ENCODE measurements at places on chromosomes 5 and 9. TPM values are rescaled to one million over a fixed set of nuclear protein-coding genes. Genes with fewer than 3 reads are reported as not detected.

- DNase-seq: no peak
Observed at GRCh38 chr5:84830265-84830664, 445.6 kb upstream of the EDIL3 start.

GRCh38 chr9:98896632-98897031, 47.1 kb upstream of the COL15A1 start:
- no peak for DNase-seq

GRCh38 chr5:2714805-2715204, 36.7 kb downstream of the IRX2 start:
- no peak for DNase-seq

DNA sequence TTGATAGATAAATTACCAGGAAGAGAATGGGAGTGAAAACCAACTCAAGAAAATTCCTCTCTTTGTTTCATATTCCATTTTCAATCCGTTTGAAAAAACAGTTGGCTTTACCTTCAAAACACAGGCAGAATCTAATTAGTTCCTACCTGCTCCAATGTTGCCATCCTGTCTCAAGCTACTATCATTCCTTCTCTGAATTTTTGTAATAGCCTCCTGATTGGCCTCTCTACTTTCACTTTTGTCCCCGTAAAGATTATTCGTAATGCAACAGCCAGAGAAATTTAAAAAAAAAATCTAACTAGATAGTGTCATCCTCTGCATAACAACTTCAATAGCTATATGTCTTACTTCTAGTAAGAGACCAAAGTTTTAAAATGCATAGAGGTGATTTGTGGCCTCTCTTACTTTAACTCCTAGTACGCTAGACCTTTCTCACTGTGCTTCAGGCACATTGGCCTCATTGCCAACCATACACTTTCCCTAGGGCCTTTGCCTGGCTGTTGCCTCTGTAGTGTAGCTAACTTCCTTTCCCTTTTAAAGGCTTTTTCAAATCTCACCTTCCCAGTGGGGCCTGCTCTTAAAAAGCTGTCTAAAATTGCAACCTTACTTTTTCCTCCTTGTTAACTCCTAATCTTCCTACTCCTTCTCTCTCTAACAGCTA, 311.3 kb upstream of the GRIN3A start:
- no peak for DNase-seq

DNA sequence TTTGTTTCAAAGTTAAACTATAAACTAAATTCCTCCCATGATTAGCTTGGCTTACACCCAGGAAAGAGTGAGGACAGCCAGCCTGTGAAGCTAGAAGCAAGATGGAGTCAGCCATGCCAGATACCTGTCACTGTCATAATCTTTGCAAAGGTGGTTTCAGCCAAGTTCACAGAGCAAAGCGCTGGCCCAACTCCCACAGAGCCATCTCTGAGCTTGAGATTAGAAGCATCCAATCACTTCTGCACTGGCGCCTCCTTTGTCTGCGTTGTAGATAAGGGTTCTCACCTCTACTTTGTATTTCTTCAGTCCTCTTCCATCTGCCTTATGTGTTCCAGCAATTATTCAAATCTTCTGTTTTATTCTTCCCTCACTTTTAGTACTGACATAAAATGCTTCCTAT, 119.4 kb upstream of the ACO1 start:
- DNase-seq: no peak

DNA sequence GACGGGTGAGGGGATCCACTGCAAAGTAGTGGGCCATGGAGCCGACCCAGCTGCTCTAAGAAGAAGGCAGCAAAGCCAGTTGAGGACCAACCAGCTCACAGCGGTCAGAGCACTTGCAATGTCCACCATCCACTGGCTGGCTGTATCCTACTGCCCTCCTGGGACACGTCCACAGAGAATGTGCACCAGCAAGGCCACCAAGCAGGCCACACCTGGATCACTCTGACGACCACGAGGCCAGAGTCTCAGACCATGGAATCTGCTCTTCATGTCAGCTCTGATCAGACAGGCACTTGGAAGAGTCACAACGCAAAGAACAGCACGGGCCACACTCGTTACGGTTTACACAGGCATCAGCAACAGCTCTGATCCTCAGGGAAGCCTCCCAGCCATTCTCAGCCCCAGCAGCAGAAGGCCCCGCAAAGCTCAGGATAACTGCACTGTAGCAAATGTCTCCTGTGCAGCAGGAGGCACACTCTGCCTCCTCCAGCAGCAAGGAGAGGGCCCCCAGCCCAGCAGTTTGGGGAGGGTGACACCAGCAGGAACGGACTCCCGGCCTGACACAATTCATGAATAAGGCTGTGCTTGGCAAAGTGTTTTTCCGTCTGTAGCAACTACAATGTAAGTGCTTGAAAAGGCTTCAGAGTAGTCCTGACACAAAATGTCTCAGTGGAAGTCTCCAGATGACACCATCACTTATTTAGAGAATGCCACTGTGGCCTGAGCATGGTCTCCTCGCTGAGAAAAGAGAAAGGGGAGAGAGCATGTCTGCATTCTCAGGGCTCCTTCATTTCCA, 15.7 kb downstream of the SEMA4D start:
- DNase-seq: no peak

GRCh38 chr5:35698047-35698808, 80.6 kb downstream of the SPEF2 start:
- DNase-seq: no peak

DNA sequence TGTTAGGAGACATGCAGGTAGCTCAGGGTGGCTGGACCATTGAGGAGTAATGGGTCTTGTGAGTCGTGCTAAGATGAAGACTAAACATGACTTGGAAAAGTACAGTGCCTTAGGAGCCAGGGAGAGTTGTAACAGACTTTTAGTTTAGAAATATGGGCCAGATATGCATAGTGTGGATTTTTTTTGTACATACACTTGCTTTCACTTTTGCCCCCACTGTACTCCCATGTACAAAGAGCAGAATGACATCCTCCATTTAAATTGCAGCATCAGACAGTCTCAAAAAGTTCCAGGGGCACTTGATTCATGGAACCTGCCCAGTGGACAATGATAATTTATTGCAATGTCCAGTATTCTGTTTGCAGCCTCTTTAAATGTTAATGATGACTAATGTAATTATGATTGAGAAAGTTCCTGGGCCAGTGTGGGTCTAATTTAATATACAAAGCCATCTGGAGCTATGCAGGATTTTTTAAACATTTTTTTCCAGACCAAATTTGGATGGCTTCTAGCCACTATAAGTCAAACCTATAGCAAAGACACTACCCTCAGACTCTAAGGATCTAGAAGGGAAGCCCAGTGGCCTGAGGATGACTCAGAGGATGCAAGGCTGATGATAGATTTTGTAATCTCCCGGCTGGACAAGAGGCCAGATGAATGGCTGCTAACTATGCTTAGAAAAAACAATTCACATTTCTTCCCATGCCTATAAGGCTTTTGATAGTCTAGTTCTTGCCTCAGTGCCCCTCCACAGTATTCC, 80.1 kb downstream of the TRPC7 start:
- DNase-seq: no peak

DNA sequence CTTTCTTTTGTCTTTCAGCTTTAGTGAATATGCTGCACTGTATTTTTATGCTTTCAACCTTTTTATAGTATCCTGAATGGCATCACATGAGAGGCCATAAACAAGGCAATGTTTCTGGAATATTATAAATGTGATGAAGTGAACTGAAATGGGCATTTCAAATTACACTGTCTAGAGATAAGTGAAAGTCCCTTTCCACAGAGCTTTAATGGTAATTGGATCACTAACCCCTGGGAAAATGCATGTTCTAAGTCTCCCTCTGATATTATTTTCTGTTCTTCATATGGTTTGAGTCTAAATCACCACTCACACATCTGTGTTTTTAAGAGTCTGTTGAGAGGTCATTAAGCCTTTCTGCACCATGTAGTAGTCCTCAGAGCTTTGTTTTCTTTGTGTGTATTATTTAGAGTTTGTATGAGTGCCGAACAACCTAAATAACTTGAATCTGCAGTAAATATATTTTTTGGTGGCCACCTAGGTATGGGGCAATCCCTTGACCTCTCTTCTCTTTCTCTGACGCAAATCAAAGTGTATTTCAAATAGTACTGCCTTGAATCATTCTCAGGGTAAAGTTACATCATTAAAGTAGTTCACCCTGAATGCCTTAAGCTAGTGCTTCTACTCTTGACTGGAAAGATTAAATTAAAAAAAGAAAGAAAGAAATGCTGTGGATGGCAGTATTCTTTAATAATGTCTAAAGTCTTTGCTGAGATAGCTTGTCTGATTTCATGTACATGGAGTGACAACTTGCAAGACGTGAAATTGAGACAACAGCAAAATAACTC, 1931.0 kb upstream of the CDH6 start:
- no peak for DNase-seq

- DNase-seq: no peak
Observed at GRCh38 chr5:78813286-78813685, 164.7 kb upstream of the LHFPL2 start.

DNA sequence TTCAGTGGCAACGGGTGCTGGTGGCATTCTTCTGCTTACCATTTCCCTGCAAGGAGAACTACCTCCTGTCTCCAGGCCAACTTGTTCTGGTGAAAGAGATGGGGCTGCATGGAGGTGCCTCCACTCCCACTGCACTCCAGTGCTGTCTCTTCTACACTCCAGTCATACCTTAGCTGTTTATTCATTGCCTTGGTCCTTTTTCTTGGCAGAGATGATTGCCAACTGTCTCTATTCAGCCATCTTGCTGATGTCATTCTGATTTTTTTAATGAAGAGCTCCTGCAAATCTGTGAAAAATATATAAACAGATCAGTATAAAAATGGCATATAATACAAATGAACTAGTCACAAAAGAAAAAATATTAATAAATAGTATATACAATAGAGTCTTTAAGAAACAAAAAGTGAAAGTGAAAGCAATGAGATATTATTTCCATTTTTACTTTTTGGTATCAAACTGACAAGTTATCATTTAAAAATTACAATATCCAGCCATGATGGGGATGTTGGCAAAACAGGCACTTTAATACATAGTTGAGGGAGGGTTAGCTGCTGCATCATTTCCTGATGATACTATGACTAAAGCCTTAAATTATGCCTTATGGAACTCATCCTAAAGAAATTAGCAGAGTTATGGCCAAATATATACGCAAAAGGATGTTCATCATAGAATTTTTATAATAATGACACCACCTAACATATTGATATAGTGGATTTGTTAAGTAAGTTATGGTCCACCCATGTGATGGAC, 109.4 kb downstream of the CARTPT start:
- no peak for DNase-seq

DNA sequence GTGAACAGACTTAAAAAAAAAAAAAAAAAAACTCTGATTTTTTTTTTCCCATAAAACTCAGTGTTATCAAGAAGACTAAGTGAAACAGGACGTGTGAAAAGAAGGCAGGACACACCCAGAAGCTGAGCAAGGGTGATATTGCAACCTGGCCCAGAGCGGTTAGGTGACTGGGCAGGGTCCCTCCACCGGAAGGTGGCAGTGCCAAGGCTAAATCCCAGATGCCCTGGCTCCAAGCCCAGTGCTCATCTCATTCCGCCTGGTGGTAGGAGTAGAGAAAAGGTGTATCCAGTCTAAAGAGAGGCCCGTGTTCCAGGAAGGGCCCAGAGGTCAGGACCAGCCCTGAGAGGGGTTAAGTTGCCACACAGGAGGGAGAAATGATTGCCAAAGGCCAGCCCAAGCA, 51.5 kb upstream of the SAP30L start:
- no peak for DNase-seq

DNA sequence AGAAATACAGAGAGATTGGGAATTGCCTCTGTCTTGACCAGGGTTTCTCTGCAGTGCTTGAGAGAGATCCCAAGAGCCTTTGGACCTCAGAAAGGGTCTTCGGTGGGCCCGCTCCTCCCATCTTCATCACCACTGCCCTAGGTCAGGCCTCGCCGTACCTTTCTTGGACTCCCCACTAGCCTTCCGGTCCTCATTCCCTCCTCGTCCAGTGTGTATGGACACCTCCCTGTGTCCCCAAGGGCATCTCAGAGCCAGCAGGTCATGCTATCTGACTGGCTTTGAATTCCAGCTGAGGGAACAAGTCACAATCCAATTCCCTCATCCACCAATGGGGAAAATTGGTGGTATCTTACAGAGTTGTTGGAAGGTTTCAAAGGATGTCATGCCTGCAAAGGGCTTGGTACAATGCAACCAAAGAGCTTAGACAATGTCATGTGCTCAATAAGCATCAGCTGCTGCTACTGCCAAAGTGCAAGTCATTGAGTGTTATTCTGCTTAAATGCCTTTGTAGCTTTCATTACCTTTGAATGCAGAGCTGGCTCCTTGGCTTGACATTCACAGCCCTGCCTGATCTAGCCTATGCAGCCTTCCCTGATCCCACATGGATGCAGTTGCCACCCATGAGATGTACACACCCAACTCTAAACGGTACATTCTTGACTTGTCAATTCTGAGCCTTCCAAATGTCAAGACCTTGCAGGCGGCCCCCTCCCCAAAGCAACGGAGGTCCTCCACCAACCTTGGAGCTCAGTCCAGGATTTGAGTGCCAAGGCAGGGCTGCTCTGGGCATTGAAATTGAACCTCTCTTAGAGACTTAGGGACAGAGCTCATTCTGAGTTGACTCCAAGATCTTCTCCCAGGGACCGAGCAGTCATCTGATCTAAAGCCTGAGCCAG, 58.0 kb downstream of the HRH2 start:
- no peak for DNase-seq

DNA sequence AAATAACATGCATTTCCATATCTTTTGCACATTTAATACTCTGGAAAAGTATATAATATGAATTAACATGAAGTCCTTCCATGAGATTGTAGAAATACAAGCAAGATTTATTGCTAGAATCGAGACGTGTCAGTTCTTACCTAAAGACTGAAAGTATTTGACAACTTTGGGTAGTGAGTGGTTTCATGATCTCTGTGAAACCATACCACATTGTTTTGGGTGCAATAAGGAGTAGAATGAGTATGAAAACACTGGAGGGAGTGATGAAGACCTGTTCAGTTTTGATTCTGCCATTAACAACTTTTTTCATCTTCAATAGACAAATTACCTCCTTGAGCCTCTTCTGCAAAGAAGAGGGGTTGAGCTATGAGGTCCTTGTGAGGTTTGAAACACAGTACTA, 133.7 kb downstream of the NUDT12 start:
- DNase-seq: no peak

GRCh38 chr5:139103762-139104161, 94.4 kb downstream of the SIL1 start:
- no peak for DNase-seq

- no peak for DNase-seq
Observed at GRCh38 chr9:129962451-129962864, 80.5 kb downstream of the FNBP1 start.

GRCh38 chr5:39167141-39167971, 52.0 kb downstream of the FYB1 start:
- DNase-seq: no peak

DNA sequence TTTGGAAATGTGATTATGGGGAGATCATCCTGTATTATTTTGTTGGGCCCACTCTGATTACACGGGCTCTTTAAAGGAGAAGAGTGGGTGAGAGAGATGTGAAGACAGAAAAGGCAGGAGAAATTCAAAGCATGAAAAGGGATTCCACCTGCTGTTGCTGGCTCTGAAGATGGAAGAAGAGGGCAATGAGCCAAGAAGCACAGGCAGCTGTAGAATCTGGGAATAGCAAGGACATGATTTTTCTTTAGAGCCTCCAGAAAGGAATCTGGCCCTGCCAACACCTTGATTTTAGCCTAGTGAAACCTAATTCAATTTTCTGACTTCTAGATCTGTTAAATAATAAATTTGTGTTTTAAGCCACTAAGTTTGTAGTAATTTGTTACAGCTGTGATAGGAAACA, 11.3 kb downstream of the C9 start:
- DNase-seq: no peak

The DCAF12 gene
- total RNA-seq: 39.9 TPM

The PTGES gene
- total RNA-seq: 39.5 TPM

The STX17 gene
- 22.7 TPM for total RNA-seq

The SPARC gene
- 139 TPM for total RNA-seq

The PCDHGA4 gene
- 3.6 TPM for total RNA-seq

The LOX gene
- 13.2 TPM for total RNA-seq

The C9orf43 gene
- 1.4 TPM for total RNA-seq

The KCTD16 gene
- total RNA-seq: 1.4 TPM

The MARCHF3 gene
- 0.46 TPM for total RNA-seq
